CD4-positive, alpha-beta memory T cell (primary cell): ENCODE measurements at places on chromosomes 2 and 18. TPM values are rescaled to one million over a fixed set of nuclear protein-coding genes. Genes with fewer than 3 reads are reported as not detected.

ANKRD30B gene
- not detected for total RNA-seq

SKOR2 gene
- not detected for total RNA-seq

NXPH2 gene
- total RNA-seq, result not detected

UBE2E3 gene
- total RNA-seq, result 27.0 TPM

STK16 gene
- total RNA-seq, result 21.1 TPM

CAPN14 gene
- total RNA-seq, result 0.53 TPM
